Endothelial cell (in vitro differentiated cells): ENCODE measurements at places on chromosomes 12 and 14.

DNA sequence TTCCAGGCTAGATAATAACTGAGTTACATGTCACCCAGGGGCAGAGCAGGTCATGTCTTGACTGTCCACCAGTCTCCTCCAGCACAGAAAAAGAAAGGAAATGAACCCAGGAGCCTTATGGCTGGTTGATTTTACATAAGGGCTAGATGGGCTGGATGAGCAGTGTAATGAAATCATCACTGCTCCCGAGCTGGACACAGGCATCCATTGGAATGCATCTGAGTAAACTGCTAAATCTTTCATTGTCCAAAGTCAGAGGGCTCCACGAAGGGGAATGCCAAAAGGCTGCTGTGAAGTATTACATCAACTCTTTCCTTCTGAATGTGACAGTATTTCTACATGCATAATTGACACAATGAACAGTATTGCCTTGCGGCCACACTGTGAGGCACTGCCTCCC, 30.1 kb upstream of the TSPAN11 start:
- H3K36me3 ChIP-seq, result no peaks in the 10 kb centered on the region
- no peak overlapping the region for H3K4me3 ChIP-seq
- peaks cover 4% of the 10 kb centered on the region for H3K27me3 ChIP-seq
- DNase-seq, result no peak
- H3K4me1 ChIP-seq, result no peaks in the 10 kb centered on the region

DNA sequence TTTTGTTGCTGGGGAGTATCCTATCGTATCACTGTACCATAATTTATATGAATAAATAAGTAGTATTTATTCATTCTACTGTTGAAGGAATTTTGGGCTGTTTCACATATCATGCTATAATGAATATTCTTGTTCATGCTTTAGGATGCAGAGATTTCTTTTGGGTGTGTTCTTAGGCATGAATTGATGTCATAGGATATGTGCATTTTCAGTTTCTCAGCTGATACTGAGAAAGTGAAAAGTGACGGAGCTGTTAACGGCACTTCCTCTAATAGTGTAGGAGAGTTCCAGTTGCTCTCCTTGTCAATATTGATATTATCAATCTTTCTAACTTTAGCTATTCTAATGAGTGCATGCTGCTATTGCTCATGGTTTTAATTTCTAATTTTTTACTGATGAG, 23.2 kb upstream of the SDR39U1 start:
- no peaks in the 10 kb centered on the region for H3K4me1 ChIP-seq
- peaks cover 7% of the 10 kb centered on the region for H3K27me3 ChIP-seq
- no peak overlapping the region for H3K4me3 ChIP-seq

DNA sequence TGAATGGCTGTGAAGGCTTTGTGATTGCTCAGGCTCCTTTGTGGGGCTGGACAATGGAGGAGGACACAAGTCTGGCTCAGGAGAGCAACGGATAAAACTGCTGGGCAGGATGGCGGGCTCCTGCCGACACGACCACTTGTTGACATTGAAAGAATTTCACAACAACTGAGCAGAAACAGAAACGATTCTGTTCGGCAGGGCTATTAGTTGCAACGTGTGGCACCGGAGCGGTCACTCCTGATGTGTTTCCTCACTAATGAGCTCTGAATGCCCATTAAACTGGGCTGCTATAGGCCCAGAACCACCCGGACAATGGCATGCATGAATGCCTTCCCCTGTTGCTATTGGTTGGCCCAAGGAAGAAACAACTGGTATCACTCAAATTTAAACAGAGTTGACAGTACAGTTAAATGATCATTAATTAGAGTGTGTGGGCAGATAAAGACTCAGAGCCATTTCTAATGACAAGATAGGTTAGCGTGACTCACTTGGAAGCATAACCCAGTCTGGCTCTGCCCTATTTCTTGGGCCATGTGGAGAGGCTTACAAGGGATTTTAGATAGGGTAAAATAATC, 142.9 kb downstream of the ASCL1 start:
- no peaks in the 10 kb centered on the region for H3K4me1 ChIP-seq
- no peak overlapping the region for H3K27ac ChIP-seq
- no peaks in the 10 kb centered on the region for H3K27me3 ChIP-seq
- H3K36me3 ChIP-seq, result no peaks in the 10 kb centered on the region
- no peak for DNase-seq

GRCh38 chr14:53528185-53528671, 375.1 kb upstream of the DDHD1 start:
- H3K4me3 ChIP-seq, result no peak overlapping the region
- no peaks in the 10 kb centered on the region for H3K27me3 ChIP-seq
- no peak for DNase-seq
- H3K27ac ChIP-seq, result no peak overlapping the region
- no peaks in the 10 kb centered on the region for H3K36me3 ChIP-seq

DNA sequence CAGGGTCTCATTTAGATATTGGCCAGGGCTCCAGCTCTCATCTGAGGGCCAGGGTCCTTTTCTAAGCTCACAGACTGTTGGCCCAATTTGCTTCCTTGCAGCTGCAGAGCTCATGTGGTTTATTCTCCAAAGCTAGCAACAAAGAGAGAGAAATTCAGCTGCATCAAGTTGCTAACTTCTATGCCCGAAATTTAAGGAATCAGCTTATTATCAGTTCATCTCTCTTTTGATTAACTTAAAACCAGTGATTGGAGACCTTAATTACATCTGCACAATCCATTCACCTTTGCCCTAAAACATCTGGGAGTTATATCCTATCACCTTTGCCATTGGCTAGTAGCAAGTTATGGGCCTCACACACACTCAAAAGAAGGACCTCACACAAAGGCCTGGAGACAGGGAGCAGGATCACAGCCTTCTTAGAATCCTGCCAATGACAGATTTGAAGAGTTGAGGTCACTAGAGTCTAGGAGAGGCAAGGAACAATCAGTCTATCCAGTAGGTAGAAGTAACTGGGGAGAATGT, 258.8 kb upstream of the GARIN6 start:
- no peaks in the 10 kb centered on the region for H3K36me3 ChIP-seq
- DNase-seq, result no peak
- no peak overlapping the region for H3K27ac ChIP-seq
- no peak overlapping the region for H3K4me3 ChIP-seq
- no peaks in the 10 kb centered on the region for H3K27me3 ChIP-seq
